ENCODE measurements at places on chromosomes 16 and 17.

- no peak for DNase-seq
Observed at GRCh38 chr16:19044769-19045168, 22.6 kb upstream of the COQ7 start.

- no peak for DNase-seq
Observed at GRCh38 chr17:31416503-31416923, 25.0 kb downstream of the RAB11FIP4 start.

DNA sequence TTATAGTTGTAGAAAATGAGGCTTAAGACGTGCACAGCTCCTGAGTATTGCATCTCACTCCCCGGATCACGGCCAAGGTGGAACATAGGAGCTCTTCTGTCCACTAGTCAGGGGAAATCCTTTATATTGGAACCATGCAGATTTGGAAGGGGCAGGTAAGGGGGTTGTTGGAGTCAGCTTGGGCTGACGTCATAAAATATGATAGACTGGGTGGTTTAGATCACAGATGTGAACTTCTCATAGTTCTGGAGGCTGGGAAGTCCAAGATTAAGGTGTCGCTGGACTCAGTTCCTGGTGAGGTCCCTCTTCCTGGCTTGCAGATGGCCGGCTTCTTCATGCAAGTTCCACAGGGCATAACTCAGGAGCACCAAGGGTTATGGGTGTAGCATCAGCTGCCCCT, 5.6 kb downstream of the CACNG4 start:
- no peak for DNase-seq

DNA sequence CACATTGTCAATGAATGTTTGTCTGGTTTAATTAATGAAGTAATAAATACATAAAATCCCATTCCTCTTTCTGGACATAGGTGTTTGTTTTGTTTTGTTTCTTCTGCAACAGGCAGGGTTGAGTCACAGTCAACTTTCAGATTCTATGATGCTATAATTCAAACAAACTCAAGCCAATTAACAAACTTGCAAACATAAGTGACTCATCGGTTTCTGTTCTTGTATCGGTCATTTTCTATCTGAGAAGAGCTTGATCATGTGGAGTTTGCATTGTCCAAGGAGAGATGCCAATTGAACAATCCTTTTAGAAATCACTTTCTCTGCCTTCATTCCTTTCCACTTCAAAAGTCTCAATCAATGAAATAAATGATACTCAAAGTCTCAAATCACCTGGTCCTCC, 294.2 kb upstream of the C16orf82 start:
- no peak for DNase-seq

GRCh38 chr16:84144209-84144858, 643 bp downstream of the HSDL1 start:
- DNase-seq = peak; percentile 26

- no peak for DNase-seq
Observed at GRCh38 chr17:77846531-77847085, 111.9 kb upstream of the TNRC6C start.

- no peak for DNase-seq
Observed at GRCh38 chr17:42428141-42428944, 5.3 kb upstream of the CAVIN1 start.

DNA sequence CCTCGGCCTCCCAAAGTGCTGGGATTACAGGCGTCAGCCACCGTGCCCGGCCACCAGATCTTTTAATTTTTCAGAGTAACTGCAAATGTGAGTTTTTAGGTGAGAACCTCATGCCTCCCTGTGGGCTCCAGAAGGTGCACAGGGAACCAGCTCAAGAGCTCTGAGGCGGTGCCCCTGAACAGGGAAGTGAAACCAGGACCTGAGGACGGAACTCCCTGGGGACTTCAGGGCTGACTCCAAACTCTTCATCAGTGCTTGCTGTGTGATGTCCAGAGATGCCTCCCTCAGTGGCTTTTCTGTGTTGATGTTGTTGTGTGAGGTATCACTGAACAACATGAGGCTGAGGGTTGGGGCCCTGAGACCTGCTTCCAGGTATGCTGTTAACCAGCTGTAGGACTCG, 23.8 kb downstream of the SLC12A3 start:
- no peak for DNase-seq

GRCh38 chr16:81588326-81589081, 143.9 kb downstream of the CMIP start:
- DNase-seq = no peak

GRCh38 chr17:46822388-46822921, 4.0 kb upstream of the WNT3 start:
- DNase-seq = no peak

DNA sequence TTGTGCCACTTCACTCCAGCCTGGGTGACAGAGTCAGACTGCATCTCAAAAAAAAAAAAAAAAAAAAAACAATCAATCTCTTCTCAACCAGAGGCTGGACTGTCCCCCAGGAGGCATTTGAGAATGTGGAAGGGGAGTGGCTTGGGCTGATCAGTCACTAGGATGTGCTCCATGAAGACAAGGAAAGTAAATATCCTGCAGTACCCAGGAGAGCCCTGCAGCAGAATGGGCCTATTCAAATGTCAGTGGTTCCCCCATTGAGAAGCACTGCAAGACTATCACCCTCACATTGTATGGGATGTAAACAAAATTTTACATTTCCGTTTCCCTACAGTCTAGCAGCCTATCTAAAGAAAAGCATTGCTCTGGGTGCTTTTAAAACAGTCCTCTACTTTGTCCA, 70.3 kb downstream of the DNAH9 start:
- DNase-seq = no peak

DNA sequence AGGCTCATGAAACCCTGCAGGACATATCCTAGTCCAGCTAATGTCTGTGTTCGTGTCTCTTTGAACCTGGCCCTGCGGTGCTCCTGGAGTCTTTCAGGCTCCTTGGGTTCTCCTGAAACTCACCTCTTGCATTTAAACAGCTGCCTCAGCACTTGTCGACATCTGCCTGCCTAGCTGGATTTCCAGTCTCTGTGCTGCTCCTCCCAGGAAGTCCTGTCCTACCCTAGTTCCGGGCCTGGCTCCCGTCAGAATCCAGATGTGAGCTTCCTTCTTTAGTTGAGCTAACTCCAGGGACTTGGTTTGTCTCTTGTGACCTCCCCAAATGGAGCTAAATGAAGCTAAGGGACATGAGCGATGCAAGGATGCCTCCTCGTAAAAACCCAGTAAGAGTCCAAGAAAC, 155.2 kb upstream of the PIRT start:
- DNase-seq = no peak

- DNase-seq = no peak
Observed at GRCh38 chr17:43418441-43419374, 19.9 kb downstream of the ARL4D start.

- DNase-seq = no peak
Observed at GRCh38 chr17:39011907-39012468, 44.8 kb upstream of the FBXO47 start.

DNA sequence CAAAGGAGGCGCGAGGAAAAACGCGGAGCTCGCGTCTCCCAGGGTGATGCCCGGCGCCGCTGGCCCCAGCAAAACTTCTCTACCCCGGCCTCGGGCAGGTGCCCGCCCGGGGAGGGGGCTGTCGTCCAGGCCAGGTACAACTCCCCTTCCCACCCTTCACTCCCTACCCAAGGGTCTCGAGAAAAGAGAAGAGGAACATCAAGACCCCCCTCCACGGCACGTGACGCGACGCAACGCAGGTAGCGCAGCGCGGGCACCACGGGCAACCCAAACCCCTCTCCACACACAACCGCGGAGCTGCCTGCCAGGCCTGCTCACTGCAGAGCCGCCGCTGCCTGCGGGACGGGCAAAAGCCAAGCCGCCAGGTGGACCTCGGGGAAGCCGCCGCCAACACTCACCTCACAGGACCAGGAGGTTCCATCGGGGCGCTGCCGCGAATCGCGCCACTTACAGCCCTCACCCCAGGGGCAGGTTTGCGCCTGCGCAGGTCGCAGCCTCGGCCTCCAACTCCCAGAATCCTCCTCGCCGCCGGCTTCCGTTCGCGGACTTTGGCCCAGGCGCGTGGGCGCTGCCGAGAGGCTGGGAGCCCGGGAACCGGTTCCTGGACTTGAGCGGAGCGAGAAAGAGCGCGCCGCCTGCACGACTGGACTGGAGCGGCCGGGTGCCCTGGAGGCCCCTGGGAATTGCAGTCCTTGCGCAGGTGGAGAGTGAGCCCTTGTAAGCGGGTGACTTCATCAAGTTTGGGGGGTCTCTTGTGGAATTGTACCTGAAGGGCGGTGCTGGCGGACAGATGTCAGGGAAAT, at the start of gene ZNF232:
ZNF232 (minus strand) TSS at position 477 of the 803 bp plus-strand sequence; CDS start at position 421, 56 bp downstream.
- DNase-seq = peak; percentile 92

DNA sequence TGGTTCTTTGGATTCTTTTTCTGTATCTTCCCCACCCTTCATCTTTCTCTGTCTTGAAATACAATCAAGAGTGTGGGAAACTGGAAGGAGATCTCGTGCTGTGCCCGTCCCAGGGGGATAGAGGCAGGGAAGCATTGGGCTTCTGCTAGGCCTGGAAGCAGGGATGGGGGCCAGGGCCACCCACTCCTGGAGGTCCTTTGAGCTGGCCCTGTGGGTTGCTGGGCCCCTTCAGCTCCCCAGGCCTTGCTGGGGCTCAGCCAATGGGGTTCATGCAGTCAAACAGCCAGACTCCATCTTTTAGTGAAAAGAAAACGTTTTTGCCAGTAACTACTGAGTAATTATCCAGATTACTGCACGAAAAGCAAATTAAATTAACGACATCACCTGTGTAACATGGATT, 67.8 kb downstream of the CCDC182 start:
- DNase-seq = no peak

DNA sequence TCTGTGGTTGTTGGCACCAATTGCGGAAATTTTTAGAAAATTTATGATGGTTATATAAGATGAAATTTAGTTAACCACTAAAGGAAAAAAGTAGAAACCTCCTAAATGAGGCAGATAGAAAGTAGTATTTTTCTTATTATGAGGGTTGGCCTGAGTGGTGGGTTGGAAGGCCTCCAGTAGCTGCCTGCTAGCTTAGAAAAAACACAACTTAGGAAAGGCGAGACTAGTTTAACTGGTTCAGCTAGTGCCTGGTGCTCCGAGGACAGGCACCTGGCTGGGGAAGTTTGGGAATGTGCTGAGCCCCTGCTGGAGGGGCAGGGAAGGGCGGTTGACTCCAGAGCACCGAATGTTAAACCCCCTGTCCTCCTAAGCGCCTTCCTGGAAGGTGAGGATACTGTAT, 19.9 kb downstream of the LDHD start:
- DNase-seq = no peak

- DNase-seq = no peak
Observed at GRCh38 chr17:73949903-73950592, 253.4 kb upstream of the RPL38 start.

DNA sequence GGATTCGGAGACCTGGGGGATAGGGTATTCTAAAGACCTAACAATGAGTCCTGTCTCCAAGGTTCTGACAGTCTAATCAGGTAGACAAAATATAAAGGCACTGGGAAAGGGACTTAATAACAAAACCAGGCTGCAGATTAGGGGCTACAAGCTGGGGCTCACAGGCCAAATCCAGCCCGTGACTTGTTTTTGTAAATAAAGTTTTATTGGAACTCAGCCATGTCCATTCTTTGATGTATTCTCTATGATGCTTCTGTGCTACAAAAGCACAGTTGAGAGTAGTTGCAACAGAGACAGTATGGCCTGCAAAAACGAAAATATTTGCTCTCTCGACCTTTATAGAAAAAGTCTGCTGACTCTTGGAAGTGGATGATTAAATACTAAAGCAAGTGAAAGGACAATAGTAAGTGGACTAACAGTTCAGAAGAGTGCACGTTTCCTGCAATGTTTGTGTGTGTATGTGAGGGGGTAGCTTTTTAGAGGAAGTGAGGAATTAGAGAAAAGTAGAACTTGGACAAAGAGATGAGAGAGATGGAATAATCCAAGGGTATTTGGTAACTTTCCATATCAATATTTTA, 115.4 kb upstream of the ZFHX3 start:
- no peak for DNase-seq

DNA sequence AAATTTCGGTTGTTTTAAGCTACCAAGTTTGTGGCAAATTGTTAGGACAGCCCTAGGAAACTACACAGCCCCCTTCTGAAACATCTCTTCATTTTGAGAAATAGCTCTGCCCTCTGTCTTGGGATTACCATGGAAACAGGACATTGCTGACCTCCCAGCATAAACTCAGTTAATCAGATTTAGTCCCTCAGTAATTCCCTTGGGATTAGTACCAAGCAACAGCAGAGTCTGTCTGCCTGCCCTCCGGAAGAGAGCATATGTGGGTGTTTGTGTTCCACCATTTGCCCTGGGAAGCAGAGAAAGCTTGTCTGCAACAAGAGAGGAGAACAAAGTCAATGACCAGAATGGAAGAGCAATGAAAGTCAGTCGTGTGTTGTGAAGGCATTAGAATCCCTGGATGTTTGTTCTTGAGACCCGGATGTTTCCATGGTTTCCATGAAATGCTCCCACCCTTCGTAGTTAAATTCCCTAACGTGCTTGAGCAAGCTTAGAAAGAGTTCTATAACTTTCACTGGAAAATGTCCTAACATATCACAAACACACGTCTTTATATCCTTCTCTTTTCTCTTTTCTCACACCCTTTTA, 26.2 kb downstream of the NUDT7 start:
- DNase-seq = no peak

- DNase-seq = no peak
Observed at GRCh38 chr17:77269696-77270681, 129.2 kb downstream of the SEC14L1 start.

- DNase-seq = peak; percentile 44
Observed at GRCh38 chr17:57284984-57285646, 28.8 kb downstream of the MSI2 start.

DNA sequence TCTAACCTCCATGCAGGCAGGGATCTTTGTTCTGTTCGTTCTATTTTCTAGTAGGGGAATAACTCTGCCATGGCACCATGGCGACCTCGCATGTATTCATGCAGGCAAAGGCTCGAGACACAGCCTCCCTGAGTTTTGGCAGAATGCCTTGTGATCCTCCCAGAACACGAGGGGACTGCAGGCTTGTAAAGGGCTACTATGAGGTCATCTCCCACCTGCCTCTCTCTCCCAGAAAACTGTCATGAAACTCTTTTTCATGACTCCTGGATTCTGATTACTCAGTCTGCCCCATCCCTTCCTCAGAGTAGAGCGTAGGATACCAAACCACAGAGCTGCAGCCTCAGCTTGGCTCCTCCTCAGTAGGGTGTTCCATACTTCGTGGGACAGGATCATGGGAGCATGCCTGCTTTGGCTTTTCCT, 64.3 kb downstream of the IGF2BP1 start:
- no peak for DNase-seq

- no peak for DNase-seq
Observed at GRCh38 chr16:50809561-50809960, 67.7 kb downstream of the CYLD start.

- no peak for DNase-seq
Observed at GRCh38 chr16:57372372-57373116, at the start of gene CX3CL1. TSS of gene CX3CL1 (plus strand) at chr16:57372490. CDS start at chr16:57372569, 79 bp downstream.

DNA sequence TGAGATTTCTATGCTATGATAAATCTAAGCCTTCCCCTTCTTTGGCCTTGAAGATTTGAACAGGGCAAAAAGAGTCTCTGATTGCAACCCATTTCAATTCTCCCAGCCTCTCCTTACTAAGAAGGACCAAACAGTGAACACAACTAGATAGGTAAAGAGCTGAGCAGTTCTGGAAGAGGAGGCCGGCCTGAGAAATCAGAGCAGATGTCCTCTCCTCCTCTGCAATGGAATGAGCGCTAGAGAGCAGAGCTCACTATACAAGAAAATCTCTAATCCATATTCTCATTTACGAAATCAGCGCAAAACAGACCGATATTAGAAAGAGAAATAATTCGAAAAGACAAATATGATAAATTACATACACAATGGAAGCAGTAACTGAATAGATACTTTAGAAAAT, 124.2 kb downstream of the CDK5R1 start:
- no peak for DNase-seq

- DNase-seq = no peak
Observed at GRCh38 chr17:63918305-63918704, 334 bp downstream of the GH1 start.
